Lower leg skin (tissue), 4 donors: ENCODE measurements at places on chromosomes 12 and 14. TPM values are rescaled to one million over a fixed set of nuclear protein-coding genes. Genes with fewer than 3 reads are reported as not detected.

Gene ASPG
- 12.1 TPM for total RNA-seq

- DNase-seq, result no peak
Measured at GRCh38 chr12:9673404-9674225, 4.1 kb downstream of the CLEC2D start.

GRCh38 chr14:33254861-33255395 is 316.2 kb downstream of the NPAS3 start:
- no peak for DNase-seq

GRCh38 chr12:2243275-2243674 is 190.5 kb downstream of the CACNA1C start:
- no peak for DNase-seq

GRCh38 chr14:91108941-91109611 is 4.8 kb upstream of the DGLUCY start:
- no peak for DNase-seq

GRCh38 chr12:54166567-54167499 is 22.0 kb downstream of the SMUG1 start:
- no peak for DNase-seq

Gene SAMD15
- total RNA-seq, result 0.64 TPM

Gene DNAH10
- 0.27 TPM for total RNA-seq

DNA sequence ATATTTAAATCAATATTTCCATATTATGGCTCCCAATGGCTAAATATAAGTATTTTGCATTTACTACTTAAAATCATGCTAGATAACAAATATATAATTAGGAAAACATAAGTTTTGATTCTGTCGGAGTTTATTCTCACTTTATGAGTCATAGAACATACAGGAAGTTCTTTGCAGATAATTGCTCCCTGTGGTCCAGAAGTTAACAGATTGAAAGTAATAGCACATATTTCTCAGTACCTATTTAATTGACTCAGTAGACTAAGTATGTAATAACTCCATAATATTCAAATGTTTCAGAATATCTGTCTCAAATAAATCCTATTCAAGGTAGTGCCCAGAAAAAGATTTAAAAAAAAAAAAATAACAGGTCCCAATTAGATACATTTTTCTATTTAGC is 806.0 kb upstream of the ATXN7L3B start:
- DNase-seq, result no peak

Gene COL2A1
- not detected for total RNA-seq

DNA sequence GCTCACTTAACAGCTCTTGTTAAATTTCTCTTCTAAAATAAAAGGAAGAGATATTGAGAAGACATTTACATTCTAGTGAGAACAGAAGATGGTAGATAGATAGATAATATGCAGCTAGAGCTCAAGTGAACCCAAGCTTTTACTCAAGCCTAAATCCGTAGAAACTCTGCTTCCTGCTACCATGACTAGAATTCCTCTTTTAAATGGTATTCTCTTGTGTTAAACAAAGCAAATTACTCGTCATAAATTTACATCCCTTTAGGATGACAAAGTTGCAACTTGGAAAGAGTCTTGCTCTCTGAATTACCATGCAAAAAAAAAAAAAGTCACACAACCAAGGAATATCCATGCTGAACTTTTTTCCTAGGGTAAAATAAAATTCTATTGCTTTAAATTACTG is 160.7 kb upstream of the LRFN5 start:
- no peak for DNase-seq

GRCh38 chr14:54105406-54105805 is 148.8 kb upstream of the BMP4 start:
- no peak for DNase-seq

Gene RERG
- 15.2 TPM for total RNA-seq

Gene TMEM253
- 1.0 TPM for total RNA-seq

DNA sequence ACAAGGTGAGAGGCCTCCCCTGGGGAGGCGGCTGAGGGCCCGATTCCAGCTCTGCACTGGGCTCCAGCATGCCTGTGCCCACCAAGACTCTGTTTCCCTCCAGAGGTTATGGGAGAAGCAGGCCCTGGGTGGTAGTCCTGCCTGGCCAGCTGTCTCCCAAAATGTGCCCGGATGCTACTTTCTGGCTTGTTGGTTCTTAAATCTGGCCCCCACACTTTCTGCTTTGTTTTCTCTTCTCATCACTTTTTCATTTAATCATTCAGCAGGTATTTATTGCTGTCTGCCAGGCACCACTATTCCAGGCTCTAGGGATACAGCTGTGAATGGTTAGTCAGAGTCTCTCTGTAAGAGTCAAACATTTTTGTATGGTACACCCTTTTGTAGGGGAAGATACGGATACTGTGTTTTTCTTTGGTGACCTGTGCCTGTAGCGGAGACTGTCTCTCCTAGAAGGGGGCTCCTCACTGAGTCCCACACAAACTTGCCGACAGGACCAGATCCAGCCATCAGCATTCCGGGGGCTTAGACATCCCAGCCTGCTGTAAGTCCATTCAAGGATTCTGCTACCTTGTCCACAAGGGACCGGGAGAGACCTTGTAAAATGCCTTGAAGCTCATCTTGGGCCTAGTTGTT is 3.8 kb downstream of the DHRS2 start:
- no peak for DNase-seq
